Bronchus fibroblast of lung (primary cell): ENCODE measurements at places on chromosomes 11 and 22. TPM values are rescaled to one million over a fixed set of nuclear protein-coding genes. Genes with fewer than 3 reads are reported as not detected.

LRRC74B gene
- not detected in 2 replicates for total RNA-seq

CCDC82 gene
- 5.2 and 6.7 TPM in 2 replicates for total RNA-seq

TUT1 gene
- 8.2 and 9.8 TPM in 2 replicates for total RNA-seq

BDNF gene
- 7.1 and 8.4 TPM in 2 replicates for total RNA-seq
